CD8-positive, alpha-beta memory T cell (primary cell): ENCODE measurements at places on chromosomes 4 and X.

- DNase-seq, result no peak
These were observed 25.4 kb upstream of the IL2 start for GRCh38 chr4:122481766-122482405.

GRCh38 chrX:103376118-103376978 is at the start of gene BEX3:
BEX3 (plus strand) TSS chrX:103376538; CDS start chrX:103377522, 984 bp downstream.
- DNase-seq, result peak; percentile 1

DNA sequence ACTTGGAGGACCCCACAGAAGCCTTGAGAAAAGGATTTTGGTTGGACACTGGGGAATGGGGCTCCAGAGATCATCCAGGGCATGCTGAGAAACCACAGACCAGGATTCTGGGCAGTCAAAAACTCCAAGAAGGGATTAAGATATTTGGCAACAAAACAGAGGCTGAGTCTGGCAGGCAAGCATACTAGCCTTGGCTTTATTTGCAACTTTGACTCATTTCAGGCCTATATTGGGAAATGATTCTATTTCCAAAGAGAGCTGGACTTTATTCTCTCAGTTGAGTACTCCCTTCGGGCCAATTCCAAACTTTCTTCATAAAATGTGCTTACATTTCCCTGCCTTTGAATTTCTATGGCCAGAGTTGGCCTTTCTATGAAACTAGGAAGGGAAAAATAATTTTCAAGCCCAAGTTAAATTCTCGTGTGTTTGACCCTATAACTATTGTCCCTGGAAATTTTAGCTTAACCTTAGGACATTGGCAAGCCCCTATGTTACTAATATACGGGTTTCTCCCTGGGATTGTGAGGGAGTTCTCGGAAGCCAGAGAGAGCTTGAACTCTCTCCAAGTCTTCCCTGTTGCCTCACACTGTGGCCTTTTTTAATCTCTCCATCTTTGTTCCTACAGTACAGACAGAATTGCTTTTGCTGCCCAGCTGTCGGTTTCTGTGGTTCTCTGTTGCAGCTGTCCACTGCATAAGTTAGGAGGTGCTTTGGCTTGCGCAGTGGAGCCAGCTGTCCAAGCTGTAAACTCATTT is 112.6 kb upstream of the FAM9A start:
- DNase-seq, result no peak

GRCh38 chr4:98470366-98470765 is 188.0 kb downstream of the TSPAN5 start:
- DNase-seq, result no peak

DNA sequence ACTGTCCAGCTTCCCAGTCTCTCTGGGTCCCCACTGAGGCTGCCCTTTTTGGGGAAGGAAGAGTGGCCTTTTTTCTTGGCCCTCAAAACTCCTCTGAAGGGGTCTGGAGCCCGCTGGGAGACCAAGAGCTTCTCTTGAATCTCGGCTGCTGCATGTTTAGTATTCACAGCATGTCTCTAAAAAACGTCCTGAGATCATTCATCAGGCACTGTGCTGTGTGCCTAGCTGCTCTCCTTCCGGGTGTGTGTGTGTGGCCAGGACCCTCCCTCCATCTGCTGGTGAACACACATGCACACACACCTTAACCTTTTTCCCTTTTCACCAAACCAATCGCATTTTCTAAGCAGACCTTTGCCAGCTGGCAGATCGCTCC is 841 bp upstream of the FRMPD3 start:
- DNase-seq, result no peak

GRCh38 chrX:23902419-23902818 is 5.3 kb downstream of the APOO start:
- peak; percentile 27 for DNase-seq

DNA sequence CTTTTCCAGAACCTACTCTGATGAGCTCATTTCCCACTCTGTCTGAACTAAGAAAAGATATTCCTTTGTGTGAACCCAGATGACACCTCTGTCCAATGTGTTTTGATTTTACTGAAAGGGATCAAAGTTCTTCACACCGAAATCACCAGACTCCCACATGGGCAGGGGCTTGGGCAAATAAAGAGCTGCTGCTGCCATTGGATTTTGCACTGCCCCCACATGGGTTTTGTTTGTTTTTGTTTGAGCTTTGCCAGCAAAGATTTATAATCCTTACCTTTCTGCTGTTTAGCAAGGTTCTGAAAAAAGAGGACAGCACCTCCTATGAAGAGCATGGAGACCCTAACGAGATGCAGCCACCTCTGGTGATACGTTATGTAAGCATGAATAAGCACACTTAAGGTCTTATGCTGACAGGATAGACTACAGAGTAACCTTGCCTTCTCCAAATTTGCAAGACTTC is 44.3 kb downstream of the HSD17B13 start:
- no peak for DNase-seq

DNA sequence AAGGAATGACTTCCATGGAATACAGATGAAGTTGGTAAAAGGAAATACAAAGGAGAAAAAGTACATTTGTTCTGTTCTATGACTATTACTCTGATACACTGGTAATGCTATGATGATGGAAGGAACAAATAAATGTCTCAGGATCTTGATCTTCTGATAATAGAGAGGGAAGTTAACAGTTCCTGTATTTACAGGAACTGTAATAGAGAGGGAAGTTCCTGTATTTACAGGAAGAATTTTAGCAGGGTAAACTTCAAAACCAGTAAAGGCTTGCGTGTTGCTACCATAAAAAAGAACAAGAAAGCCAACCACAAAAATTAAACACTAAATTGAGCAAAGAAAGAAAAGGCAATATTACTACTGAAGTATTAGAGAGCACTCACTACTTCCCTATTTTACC is 91.7 kb upstream of the HPGD start:
- DNase-seq, result no peak

- DNase-seq, result no peak
These were observed 51.7 kb downstream of the GASK1B start for GRCh38 chr4:158121161-158121579.

DNA sequence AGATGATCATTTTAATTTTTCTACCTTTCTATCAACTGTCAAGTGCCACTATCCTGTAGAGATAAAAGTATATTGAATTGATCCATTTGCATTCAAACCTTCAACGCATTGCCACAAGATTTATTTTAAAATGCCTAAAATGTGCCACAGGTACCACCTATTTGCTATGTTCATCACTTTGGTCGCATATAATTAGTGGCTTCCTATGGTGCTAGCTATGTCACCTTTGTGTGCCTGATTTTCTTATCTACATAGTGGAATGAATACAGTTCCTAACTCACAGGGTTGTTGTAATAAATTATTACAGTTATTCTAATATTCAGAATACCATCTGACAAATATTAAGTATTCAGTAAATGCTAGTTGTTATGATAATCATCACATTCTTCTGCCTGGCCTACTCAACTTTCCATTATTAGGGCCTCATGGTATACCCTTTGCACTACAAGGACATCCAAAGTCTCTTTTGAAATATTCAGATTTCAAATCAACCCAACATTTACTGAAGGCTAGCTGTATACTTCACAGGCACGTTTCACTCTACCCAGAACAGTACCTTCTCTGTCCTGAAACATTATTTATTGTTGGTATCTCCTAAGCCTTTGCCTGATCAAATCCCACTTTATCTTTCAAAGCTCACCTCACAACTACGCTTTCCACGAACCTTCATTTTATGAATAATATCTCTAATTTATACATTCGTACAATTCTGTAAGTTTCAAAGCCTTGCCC is 62.4 kb downstream of the ANXA10 start:
- DNase-seq, result no peak

DNA sequence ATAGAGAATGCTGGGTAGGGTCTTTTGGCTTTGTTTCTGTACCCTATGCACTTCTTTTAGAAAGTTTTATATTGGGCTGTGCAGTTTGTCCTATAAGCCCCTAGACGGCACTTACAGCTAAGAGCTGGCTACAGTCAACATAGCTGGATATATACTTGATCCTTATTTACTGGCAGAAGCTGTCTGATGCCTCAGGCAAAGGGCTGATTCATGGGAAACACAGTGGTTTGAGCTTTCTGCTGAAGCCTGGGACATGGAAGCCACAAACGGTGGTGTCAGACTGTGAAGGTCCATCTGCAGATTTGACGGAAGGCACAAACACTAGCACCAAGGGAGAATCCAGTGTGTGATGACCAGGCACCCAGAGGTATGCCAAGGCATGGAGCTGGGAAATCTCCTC is 608.4 kb downstream of the ANKRD50 start:
- no peak for DNase-seq

GRCh38 chrX:150772150-150772970 is 79.2 kb downstream of the MTMR1 start:
- peak; percentile 42 for DNase-seq

DNA sequence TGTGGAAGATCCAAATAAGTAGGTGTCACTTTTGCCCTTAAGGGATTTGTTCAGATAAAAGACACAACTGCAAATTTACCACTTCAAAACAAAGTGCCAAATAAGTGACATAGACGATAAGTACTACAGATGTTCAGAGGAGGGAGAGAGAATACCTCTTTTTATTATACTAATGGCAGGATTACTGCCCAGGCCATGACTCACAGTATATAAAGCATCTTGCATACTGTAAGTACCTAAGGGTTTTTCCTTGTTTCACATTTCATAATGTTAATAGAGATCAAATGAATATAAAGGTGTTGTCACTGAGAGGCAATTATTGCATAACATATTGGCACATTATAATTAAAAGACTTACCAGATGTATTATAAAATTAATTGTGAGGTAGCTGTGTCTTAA is 46.4 kb downstream of the PTPN13 start:
- DNase-seq, result no peak

DNA sequence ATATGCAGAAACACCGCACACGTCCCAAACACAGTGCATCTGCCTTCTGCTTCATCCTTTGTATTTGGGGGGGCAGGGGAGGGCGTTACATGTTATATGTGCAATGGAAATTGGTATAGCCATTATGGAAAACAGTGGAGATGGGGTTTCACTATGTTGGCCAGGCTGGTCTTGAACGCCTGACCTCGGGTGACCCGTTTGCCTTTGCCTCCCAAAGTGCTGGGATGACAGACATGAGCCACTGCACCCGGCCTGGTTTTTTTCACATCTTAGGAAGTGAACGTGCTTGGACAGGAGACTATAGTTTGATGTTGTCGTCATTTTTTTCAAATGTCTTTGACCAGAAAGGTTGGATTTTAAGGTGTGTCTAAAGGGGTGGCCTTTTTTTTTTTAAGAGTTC is 88.6 kb downstream of the DHRSX start:
- DNase-seq, result no peak

DNA sequence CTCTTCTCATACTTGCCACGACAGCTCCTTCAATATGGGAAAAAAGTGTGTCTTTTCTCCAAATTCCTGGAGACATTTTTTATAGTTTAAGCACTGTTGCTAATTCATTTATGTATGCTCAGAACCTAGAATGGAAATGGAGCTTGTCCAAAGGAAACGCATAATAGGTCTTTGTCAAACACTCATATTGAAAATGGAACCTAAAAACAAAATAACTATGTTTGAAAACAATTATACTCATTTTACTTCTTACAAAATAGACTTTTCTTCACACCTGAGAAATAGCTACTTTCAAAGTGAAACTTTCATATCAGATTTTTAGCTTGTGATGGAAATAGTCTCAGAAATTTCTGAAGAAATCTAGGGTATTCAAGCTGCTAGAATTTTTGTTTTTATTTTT is 529.7 kb upstream of the BOD1L1 start:
- DNase-seq, result no peak

- DNase-seq, result no peak
These were observed 1.1 kb upstream of the DKK2 start for GRCh38 chr4:107037199-107037584.

DNA sequence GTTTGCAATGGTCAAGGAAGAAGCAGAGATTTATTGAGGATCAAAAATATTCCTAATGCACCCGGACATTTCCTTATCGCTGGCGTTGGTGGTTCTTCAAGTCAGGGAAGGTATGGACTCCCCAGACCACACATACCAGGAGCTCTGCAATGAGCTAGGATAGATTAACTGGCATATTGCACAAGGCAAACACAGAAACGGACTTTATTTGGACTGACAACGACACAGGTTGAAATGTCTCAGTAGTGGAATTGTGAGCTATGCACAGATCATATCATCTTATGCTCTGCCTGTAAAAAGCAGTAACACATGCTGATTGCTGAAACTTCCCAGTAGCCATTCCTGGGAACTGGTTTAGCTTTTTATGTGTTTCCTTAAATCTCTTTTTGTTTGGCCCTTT is 1.7 kb downstream of the TSPAN7 start:
- DNase-seq, result no peak

GRCh38 chrX:148588649-148589310 is 88.4 kb downstream of the AFF2 start:
- no peak for DNase-seq

GRCh38 chrX:110442635-110443034 is 84.0 kb downstream of the RTL9 start:
- DNase-seq, result no peak

- DNase-seq, result no peak
These were observed 444.6 kb downstream of the IL15 start for GRCh38 chr4:142081025-142081424.

- no peak for DNase-seq
These were observed 932 bp downstream of the GRIA2 start for GRCh38 chr4:157221426-157221894.

- no peak for DNase-seq
These were observed 154.9 kb upstream of the EPHA5 start for GRCh38 chr4:65825116-65825753.

DNA sequence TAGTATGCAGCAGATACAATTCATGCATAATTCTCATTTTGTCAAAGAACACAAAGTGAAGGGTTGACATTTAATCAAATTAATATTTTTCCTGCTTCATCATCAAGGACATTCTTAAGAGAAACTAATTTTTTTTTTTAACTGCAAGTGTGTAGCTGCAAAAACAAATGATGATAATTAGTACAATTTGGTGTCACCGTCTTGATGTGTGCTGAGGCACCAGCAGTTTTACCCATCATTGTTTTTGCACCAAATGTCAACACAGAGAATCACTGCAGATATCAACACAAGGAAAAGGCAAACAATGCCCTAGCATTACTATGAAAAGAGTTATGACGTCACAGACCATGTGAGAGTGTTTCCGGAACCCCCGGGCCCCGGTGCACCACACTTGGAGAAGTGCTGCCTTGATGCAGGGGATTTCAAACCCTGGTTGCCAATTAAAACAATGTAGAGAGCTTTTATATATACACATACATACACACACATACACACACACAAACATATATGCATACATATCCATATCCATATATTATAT is 55.9 kb downstream of the AGA start:
- DNase-seq, result no peak

DNA sequence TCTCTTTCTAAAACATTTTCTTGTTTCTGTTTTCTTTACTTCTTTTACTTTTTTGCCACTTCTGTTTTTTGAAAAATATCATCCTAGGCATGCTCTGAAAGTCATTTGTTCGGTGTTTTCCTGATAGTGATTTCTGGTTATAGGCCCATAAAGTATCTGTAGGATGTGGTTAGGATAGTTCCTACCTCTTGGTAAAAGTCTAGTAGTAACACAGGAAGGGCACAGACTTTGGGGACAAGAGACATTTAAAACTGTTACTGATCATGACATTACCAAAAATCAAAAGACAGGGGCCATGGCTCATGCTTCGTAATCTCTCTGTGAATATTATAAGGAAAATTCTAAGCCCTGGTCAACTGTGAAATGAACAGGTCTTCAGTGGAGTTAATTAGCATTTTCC is 44.8 kb downstream of the FHL1 start:
- DNase-seq, result no peak
